ENCODE measurements at places on chromosomes 3 and 15.

GRCh38 chr15:69857686-69858391, 239.9 kb downstream of the TLE3 start:
- DNase-seq, result no peak

GRCh38 chr3:56314842-56315241, 153.4 kb downstream of the ERC2 start:
- peak; percentile 2 for DNase-seq

GRCh38 chr3:177330779-177331178, 133.5 kb upstream of the TBL1XR1 start:
- peak; percentile 39 for DNase-seq

DNA sequence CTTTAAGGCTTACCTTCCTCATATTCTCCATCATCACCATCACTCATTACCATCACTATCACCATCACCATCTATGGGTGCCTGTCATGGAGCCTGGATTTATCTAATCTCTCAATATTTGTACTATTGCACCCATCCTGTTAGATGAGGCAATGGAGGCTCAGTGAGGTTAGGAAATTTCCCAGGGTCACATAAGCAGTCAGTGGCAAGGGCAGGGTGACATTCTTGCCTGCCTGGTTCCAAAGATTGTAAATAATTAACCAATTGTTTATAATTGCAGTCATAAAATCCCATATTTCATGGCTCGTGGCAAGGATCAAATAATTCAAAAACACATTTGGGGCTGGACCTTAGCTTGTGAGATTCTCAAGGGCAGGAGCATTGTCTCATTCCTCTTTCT, 55.2 kb downstream of the MGLL start:
- DNase-seq, result no peak

GRCh38 chr3:158658889-158659288, 13.6 kb downstream of the LXN start:
- DNase-seq, result no peak

DNA sequence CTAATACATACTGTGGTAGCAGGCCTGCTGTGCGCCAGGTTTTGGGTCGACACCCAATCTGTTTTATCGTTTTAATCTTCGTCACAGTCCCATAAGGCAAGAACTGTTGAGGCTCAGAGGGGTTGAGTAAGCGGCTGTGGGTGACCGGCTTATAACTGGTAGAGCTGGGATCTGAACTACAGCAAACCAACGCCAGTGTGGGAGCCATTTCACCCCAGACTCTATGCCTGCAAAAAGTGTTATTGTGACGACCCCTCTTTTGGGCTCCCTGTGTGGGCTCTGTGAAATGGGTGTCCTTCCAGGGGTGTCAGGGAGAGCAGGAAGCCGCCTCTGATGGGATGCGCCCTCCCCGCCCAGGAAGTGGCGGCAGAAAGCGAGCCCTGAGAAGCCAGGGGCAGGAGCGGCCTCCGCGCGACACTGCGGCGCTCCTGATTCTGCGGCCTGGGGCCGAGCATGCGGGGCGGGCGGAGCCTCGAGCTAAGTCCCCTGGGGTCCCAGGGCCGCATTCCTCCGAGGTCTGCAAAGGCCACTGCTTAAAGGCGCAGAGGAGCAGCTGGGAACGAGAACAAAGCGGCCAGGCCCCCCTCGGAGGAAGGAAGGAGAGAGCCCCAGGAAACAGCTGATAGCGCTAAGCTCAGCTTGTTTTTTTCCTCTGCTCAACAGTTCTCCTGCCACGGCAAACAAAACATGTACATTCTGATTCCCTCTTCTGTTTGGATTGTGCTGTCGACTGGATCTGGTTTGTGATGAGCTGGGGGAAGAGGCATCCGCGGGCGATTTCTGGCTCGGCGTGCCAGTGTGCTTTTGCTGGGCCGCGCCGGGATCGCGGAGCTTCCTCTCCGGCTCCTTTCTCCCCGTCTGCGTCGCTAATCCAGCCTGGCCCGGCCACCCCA, 33.9 kb downstream of the GRK7 start:
- no peak for DNase-seq

DNA sequence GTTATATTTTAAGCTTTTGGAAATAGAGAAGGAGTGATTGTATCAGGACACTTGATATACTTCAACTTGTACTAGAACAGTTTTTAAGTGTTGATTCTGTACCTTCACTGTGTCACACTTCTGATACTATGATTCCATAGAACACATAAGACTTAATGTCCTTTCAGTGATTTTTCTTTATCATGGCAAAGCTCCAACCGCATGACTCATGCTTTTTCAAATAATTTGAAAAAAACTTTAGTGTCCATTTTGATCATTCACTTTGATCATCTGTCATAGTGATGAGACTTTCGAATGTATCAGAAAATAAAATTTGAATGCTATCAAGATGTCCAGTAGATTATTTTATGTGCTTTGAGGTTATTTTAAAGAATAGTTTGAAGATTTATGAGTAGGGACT, 32.0 kb downstream of the AP4E1 start:
- no peak for DNase-seq

DNA sequence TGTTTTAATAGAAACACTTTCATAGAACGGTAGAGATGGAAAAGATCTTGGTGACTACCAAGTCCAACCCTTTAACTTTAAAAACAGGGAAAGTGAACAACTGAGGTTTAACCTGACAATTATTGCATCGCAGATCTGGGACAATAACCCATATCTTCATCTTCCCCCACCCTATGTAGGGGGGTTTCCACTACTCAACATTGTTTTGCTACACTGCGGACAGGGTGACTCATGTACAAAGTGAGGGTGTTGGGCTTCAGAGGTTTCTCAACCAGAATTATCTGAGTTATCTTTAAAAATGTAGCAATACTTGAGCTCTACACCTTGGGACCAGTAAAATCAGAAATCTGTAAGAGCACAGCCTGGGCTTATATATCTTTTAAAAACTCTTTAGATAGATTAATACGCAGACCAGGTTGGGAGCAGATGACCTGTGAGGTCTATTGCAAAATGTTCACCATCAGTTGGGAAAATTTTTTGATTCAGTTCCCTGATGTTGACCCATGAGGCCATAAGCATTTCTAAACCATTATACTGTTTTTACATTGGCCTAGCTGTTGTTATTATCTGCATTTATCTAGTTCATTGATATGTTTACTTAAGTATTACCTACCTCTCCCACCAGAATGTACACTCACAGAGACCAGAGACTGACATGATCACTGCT, 103.6 kb upstream of the ICE2 start:
- no peak for DNase-seq

- DNase-seq, result no peak
These were observed 62.7 kb downstream of the EEFSEC start for GRCh38 chr3:128215800-128216495.

- no peak for DNase-seq
These were observed 152.9 kb upstream of the GOLIM4 start for GRCh38 chr3:168248383-168249204.

- DNase-seq, result no peak
These were observed 366.5 kb downstream of the LRRC3B start for GRCh38 chr3:26989037-26989436.

DNA sequence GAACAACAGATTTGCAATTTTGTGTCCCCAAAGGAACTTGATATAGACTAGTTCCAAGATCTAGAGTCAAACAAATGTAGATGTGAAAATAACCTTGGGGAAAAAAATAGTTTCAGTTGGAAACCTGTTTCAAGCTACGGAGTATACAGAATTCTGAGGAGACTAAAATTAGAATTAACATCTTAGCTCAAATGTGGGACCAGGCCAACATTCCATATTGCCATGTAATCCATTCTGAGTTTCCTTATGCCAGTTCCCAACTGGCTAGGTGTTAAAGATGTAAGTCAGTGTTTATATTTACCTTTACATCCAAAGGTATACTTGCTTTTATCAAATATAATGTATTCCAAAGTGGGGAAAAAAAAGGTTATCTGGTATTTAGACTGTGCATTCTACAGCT, 76.3 kb downstream of the UBE3A start:
- DNase-seq, result no peak

- DNase-seq, result no peak
These were observed 98.1 kb downstream of the SEMA5B start for GRCh38 chr3:122929188-122930062.

DNA sequence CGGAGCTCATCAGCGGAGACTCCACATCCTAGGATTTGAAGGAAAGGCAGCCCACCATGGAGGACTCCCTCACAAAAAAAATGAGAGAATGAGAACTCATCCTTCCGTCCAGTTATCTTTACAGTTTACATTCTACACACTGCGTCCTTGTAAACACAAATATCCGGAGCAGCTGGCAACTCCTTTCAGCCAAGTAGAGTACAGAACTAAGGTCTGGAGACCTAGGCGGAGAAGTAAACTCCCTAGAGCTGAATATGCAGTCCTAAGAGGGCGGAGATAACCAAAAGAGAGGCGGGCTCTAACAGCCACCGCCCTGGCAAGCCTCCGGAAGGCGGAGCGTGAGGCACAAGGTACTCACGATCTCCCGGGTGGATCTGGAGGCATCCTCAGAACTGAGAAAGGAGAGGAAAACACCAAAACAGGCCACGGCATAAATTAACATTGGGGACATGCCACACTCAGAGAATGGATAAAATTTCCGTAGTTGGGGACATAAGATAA, 924 bp upstream of the SIN3A start:
- DNase-seq, result no peak

DNA sequence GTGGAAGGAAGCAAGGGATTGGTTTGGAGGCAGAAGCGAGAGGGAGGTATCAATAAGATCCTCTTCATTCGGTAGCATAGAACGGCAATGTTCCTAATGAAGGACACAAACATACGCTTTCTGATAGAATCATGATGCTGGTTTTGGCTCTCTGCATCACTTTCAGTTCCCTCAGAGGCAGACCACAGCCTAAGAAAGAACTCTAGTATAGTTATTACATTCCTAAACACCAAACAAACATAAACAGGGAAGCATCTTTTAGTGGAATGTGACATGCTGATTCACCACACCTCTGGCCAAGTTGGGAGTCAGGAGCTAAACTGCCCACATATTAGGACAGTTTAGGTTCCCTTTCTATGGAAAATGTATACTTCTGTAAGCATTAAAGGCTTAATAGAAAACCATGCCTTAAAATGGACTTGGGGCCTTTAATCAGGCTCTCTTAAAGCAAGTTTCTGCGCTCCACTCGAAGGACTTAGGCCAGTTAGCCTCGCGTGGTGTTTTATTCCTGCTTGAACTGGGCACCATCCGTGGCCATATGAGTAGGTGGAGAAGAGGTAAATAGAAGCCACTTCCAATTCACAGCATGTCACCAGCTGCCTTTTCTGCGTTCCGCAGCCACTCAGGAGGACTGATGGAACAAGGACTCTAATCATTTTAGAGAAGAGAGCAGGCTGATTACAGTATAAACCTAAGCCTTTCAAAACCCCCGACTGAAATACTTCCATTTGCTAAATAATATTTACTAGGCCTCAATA, 53.7 kb downstream of the CD47 start:
- peak; percentile 12 for DNase-seq

- DNase-seq, result no peak
These were observed 227.8 kb downstream of the CDIN1 start for GRCh38 chr15:36807134-36807764.

DNA sequence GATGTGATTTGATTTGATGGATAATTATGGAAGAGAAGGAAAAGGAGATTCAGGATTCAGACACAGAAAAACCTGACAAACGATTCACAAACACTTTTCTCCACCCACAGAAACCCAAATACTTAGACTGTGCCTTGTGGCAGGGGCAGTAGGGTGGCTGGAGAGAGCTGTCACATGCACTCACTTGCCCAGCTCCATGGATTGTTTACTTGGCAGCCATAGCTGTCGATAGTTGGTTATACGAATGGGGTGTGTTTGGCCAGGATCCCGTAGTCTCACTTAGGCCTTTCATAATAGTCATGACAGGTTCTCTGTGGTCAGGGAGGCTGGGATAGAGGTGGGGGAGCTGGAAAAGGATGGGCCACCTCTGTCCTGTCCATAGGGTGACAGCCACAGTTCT, 76.9 kb downstream of the CACNA1D start:
- no peak for DNase-seq
